Activated CD4-positive, alpha-beta T cell treated with anti-CD3 and anti-CD28 coated beads, Interleukin-2, amount 50 U/mL, for 4 hours (primary cell): ENCODE measurements at places on chromosomes 4 and X.

- DNase-seq = no peak
These were observed 1.1 kb upstream of the MRPL1 start for GRCh38 chr4:77861495-77861894.

DNA sequence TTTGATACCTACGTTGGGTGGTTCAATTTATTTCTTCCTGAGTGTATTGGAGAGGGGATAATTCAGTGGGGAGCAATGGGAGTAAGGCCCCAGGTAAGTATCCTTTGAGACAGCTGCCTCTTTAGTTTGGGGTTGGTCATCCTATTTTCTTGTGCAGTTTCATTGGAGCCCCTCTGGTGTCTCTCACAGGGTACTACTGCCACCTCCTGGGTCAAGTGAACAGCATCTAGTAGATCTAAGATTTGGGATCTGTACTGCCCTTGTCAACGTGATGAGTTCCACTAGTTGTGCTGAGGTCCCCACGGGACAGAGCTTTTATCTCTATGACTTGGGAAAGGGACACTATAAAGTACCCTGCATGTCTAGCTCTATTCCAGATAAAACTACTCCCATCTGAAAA lies 80.6 kb downstream of the PBDC1 start:
- DNase-seq = peak; percentile 29

GRCh38 chrX:154602226-154602625 lies 16.9 kb downstream of the CTAG1B start:
- no peak for DNase-seq

DNA sequence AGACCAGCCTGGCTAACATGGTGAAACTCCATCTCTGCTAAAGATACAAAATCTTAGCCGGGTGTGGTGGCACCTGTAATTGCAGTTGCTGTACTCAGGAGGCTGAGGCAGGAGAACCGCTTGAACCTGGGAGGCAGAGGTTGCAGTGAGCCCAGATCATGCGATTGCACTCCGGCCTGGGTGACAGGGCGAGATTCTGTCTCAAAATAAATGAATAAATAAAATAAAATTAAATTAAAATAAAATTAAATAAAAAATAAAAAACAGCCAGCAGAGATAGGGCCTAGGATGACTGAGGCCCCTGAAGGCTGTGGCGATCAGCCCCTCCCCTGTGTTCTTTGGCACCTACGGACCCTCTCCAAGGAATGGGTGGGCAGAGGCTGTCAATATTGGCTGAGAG lies 22.8 kb upstream of the IL3RA start:
- no peak for DNase-seq

DNA sequence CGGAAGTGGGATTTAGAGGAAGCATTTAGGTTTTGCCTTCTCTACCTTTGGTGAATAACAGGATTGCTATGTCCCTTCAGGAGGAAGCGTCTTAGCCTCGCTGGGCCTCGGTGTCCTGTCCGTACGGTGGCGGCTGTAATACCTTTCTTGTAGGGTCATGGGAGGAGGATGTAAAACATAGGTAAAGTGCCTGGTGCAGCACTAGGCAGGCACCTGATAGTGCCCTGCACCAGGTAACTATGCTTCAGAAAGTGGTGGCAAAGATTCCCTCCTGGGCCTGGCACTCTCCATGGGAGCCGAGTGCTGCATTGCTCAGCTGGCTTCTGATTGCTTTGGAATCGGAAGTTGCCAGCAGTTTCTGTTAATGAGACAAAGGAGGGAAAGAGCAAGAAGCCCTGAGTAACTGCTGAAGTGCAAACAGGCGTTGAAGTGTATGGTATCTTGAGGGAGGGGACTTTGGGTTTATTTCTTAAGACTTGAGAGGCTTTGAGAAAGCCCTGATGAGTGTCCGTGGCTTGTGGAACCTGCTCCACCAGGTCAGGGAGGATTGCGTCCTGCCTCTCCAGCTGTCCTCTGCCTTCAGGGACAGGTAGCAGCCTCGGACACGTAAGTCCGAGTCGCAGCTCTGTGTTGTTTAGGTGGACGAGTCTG lies 45.8 kb downstream of the TBC1D14 start:
- DNase-seq = no peak

DNA sequence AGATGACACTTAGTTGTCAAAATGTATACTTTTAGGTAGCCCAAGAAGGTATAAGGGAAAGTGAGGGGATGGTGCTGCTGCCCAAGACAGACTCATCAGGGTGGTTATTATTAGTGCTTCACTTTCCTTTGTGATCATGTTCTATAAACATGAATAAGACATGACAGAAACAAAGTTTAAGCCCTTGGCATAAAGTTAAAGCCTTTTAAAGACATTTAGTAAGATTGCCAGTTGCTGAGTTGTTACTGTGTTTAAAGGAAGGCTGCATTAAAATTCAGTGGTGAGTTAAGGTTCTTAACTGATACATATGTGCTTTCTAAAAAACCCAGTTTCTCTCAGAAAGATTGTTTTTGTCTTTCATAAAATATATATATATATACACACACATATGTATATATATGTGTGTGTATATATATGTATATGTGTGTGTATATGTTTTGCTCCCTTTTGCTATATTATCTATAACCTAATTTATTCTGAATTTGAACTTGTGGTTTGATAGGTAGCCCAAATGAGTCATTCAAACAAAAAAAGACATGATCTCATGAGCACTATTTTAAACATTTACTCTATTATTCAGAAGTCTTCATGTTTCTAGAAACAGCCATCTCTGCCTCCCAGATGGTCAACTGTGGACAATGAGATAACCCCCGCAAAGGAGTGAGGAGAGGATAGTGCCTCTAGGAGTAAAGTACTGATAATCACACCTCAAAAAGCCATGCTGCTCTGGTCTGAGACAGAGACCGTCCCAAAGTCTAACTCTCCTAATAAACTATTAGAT lies 98.1 kb upstream of the OTUD4 start:
- DNase-seq = no peak

GRCh38 chr4:88230969-88231771 lies 53.2 kb downstream of the PPM1K start:
- no peak for DNase-seq

GRCh38 chr4:70687392-70687791 lies 940 bp upstream of the UTP3 start:
- no peak for DNase-seq

DNA sequence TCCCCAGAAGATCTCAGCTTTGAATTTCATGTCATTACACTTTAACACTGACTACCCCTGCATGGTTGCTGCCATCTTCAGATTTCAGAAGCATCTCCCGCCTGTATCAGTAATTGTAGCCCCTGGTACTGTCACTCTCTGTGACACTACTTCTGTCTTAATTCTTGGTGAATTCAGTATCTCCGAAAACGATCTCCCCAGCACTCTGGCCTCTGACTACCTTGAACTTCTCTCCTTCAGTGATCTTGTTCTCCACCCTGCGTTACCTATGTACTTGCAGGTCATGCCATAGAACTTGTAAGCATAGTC lies 53.8 kb upstream of the ABCG2 start:
- DNase-seq = no peak

- DNase-seq = peak; percentile 2
These were observed at the start of gene SLC25A43 for GRCh38 chrX:119398974-119399771. Gene SLC25A43 (plus strand): TSS chrX:119399336. CDS start chrX:119399404, 68 bp downstream.

- no peak for DNase-seq
These were observed 103.6 kb upstream of the ADGRG2 start for GRCh38 chrX:19225909-19226308.

DNA sequence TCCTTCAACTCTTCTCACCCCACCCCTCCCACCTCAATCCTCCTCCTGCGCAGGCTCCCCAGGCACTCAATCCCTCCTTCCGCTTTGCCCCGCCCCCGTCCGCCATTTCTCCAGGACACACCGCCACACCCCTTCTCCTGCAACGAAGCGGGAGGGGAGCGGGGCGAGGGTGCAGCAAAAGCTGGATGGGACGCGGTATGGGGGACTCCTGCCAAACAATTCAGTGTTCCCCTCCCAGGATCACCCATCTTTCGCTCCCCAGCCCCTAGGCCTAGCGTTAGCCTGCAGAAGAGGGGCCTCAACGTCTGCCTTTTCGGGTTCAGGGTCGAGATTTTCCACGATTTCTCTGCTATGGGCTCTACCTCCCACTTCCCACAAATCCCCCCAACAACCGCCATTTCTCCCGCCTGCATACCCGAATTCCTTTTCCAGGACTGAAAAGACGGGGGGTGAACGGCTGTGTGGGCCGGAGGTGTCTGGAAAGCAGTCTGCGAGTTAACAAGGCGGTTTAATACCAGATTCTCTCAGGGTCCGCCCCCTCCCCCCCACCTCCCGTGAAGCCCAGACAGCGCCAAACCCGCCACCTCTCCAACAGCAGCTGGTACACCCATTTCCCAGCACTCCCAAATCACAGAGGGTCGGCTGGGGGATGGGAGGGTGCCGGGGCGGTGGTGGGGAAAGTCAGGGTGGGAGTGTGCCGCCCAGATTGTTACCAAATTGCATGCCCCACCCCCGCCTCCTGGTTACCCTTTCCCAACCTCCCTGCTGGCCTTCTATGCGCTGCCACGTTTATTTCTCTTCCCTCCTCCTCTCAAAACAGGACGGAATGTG lies 774 bp downstream of the ARMCX2 start:
- peak; percentile 55 for DNase-seq

GRCh38 chr4:47788126-47788525 lies 49.7 kb downstream of the CORIN start:
- DNase-seq = no peak

GRCh38 chr4:99654361-99654761 lies 3.3 kb downstream of the C4orf54 start:
- DNase-seq = no peak

DNA sequence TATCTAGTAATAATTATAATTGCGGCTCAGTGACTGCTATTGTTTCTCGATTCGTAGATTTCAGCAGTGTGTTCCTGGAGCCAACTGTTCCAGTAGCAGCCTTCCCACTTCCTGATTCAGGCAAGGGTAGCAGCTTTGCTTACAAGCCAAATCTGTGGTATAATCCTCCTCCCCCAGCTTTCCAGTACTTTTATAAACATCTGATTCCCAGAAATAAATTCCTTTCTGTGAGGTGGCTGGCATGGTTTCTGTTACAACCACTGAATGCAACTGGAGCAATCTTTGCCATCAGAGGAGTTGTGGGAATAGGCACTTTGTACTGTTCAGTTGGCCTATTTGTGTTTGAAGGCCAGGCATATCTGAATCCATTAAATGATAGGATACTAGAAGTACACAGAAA lies 80.0 kb downstream of the GLRA3 start:
- no peak for DNase-seq

DNA sequence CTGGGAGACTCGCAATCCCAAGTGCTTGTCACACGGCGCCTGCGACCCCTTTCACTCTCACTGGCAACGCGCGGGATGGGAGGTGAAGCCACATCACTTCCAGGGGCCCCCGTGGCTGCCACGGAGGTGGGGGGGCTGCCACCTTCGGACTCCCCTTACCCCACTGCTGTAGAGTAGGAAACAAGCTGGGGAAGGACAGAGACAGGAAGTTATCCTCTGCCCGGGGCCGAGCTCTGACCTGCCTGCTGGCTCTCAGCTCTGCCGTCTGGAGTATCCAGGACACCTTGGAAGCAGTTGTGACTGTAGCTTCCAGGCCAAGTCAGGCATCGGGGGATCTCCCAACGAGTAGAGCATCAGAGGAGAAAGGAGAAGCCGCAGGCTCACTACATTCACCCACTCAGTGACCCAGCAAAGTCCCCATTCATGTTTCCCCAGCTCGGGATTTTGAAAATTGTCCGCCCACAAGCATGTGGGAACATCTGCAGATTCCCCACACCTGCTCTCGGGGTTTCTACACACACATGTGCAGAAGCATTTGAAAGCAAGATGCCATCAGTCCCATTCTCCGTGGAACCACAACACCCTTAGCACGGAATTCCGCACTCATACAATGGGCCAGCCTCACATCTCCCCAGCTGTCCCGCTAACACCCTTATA lies 10.8 kb downstream of the PDZD4 start:
- no peak for DNase-seq

- no peak for DNase-seq
These were observed 72.4 kb downstream of the CCNG2 start for GRCh38 chr4:77229433-77229832.

- peak; percentile 31 for DNase-seq
These were observed 40.4 kb downstream of the RNF212 start for GRCh38 chr4:1072830-1073446.

GRCh38 chr4:76009311-76009710 lies 2.0 kb upstream of the CXCL9 start:
- no peak for DNase-seq

DNA sequence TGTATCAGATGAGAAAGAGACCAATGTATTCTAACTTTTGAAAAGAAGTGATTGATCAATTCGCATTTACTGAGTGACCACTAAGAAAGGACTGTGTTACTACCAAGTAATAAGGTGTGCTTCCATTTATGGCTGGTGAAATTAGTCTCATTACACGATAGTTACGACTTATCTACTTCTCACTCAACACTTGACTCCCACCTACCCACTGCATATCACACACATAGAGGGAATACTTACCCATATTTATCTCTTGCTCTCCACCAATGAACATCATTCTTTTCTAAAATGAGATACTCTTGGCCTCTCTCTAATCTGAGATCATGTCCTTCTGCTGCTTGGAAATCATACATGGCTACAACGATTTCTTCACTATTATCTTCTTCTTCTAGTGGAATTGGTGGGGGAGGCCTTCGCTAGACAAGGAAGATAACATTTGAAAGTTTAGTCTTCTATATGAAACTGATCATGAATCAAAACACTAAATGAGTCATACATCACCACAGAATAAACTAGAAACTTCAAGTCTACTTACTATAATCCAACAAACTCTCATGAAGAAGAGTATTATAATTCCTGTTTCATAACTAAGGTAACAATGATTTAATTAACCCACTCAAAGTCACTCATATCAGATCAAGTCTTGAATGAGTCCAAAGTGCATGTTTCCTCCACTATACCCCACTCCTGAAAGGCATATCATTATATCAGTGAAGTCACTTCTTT lies 33.7 kb upstream of the TXK start:
- DNase-seq = no peak

DNA sequence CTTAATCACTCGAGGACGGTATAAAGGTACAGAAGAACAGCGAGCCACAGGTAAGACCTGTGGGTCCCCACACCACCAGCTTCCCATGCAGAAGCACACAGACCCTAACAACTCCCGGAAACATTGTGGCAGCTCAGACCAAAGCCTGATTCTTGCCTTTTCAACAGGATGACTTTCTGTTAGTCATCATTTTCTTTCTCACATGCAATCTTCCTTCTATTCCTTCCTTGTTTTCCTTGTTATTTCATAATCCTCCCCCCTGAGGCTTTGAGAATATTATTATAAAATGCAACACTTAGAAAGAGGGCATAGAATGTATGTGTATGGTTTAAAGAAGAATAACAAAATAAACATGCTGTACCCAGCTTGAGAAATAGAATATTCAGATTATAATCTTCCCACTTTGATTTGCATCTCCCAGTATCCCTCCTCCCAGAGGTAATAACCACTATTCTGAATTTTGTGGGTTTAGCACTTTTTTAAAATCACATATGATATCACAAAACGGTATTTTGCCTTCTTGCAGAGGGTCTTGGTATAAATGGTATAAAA lies 100.9 kb downstream of the FHDC1 start:
- DNase-seq = no peak

DNA sequence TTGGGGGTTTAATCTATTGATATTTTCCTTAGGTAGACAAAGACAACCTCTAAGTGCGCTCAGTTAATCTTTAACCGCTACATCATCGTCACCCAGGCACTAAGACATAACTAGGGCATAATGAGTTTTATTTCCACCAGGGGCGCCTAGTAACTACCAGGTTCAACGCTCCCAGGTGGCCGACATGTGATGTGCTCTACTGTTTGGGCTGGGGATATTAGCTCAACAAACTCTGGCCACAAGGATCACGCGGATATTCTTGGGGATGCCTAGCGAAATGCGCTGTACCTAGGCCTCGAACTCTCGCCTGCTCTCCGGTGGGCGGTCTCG lies 915 bp upstream of the RAB33B start:
- peak; percentile 61 for DNase-seq

- no peak for DNase-seq
These were observed 25.5 kb downstream of the SMIM14 start for GRCh38 chr4:39613093-39613656.
